ENCODE measurements at places on chromosomes 6 and 20.

DNA sequence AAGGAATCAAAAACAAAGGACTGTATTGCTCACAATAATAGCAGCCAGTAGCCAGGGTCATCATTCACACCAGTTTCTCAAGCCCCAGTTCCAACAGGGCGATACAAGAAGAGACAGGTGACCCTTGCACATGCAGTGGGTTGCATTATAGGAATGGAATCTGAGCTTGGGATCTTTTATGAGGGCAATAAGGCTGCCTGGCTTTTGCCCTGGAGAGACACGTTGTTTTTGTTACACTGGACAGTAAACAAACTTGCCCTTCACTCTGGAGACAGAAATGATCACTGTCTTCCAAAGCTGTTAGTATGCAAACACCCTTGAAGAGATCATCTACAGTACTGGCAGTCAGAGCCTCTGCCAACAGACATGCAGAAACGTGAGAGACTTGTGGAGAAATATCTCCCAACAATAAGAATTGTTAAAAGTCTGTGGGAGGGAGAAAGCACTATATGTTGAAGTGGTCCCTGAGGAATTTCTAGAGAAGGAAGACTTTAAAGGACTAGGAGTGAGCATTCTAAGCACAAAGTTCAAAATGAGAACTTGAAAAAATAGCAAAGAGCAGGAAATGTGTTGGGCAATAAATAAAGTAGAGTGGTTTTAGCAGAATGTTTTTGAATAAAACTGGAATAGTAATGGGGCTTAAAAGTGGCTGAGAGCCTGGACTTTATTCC lies 6.2 kb upstream of the COL12A1 start:
- no peak for DNase-seq

DNA sequence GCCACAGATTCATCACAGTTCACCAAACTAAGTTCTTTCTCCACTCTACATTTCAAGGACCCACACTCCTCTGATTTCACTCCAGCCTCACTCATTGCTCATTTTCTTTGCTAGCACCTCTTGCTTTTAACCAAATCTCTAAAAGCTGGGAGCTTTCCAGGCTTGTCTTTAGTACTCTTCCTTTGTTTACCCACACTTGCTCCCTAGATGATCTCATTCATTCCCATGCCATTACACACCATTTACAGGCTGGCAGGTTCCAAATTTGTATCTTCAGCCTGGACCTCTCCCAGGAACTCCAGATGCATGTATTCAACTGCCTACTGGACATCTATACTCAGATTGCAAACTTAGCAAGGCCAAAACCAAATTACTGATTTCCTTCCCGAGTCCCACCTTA lies 5.3 kb upstream of the GUCA1B start:
- no peak for DNase-seq

GRCh38 chr6:63440594-63440993 lies 120.8 kb upstream of the LGSN start:
- no peak for DNase-seq

GRCh38 chr20:64108731-64109681 lies 1.6 kb upstream of the NPBWR2 start:
- DNase-seq = no peak

DNA sequence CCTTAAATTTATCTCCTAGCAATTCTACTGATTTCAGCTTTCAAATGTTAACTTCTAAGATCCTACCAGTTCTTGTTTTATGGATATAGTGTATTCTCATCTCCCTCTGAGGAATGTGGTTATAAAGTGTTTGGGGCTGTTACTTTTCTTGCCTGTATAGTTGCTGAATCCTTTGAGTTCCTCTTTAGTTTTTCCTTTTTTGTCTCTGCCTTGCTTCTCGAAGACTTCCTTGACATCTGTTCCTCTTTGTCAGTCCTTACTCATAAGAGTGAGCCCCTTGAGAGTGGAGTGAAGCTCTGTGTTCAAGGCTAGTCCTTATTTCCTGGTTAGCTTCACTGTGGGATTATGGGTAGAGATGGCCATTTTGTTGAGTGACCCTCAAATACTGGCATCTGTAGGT lies 84.6 kb downstream of the ELOVL4 start:
- no peak for DNase-seq

GRCh38 chr6:3162067-3162497 lies 4.7 kb upstream of the TUBB2A start:
- no peak for DNase-seq

- no peak for DNase-seq
These were observed 506 bp downstream of the CITED2 start for GRCh38 chr6:139373928-139374356.

- no peak for DNase-seq
These were observed 3.8 kb downstream of the TRAF3IP2 start for GRCh38 chr6:111601886-111602285.
